ENCODE measurements at places on chromosomes 2 and 18.

GRCh38 chr2:206987810-206988209 is 48.5 kb downstream of the CPO start:
- DNase-seq: no peak

- DNase-seq: no peak
Measured at GRCh38 chr2:171174075-171174474, 13.4 kb upstream of the TLK1 start.

GRCh38 chr2:186379052-186379451 is 107.0 kb upstream of the ZC3H15 start:
- no peak for DNase-seq

- DNase-seq: no peak
Measured at GRCh38 chr2:212526059-212526458, 12.5 kb downstream of the ERBB4 start.

DNA sequence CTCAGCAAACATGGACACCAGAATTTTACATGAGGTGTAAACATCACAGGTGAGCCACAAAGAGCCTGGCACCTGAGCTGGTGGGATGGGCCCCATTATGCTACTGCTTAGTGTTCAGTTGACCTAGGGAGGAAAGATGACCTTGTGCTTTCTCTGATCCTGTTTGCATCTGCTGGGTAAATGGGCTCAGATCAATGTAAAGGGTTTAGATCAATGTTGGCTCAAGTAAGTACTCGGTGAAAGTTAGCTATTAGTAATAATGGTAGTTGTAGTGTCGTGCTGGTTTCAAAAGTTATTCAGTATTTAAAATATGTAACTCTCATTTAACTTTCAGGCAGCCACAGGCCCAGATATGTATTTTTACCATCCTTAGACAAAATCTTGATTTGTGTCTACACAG is 19.8 kb downstream of the ABHD3 start:
- no peak for DNase-seq

DNA sequence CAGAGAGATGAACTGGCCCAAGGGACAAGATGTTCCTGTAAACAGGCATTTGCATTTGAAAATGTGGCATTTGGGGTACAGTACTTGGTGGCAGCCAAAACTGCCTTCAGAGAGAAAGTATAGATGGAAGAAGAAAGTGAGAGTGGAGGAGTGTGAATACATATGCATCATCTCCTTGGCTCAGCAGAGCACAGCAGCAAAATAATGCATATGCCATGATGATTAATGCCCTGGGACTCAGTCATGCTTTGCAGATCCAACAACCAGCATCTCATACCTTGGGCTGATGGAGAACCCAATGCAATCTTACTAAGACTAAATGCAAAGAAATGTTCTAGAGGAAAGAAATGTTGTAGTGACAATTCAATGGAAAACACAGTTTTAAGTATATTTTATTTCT is 29.7 kb upstream of the CYTIP start:
- DNase-seq: no peak

- DNase-seq: no peak
Measured at GRCh38 chr2:198905881-198906612, 551.7 kb downstream of the SATB2 start.

GRCh38 chr2:240292035-240292574 is 143.4 kb upstream of the GPC1 start:
- no peak for DNase-seq

GRCh38 chr2:71668326-71669057 is 215.1 kb downstream of the DYSF start:
- no peak for DNase-seq
